Stimulated activated CD8-positive, alpha-beta memory T cell treated with anti-CD3 and anti-CD28 coated beads, Interleukin-15, amount 100 ng/mL, for 4 hours (primary cell): ENCODE measurements at places on chromosomes 1 and 21.

- DNase-seq, result no peak
Observed at GRCh38 chr1:74570797-74571492, 58.5 kb upstream of the LRRC53 start.

DNA sequence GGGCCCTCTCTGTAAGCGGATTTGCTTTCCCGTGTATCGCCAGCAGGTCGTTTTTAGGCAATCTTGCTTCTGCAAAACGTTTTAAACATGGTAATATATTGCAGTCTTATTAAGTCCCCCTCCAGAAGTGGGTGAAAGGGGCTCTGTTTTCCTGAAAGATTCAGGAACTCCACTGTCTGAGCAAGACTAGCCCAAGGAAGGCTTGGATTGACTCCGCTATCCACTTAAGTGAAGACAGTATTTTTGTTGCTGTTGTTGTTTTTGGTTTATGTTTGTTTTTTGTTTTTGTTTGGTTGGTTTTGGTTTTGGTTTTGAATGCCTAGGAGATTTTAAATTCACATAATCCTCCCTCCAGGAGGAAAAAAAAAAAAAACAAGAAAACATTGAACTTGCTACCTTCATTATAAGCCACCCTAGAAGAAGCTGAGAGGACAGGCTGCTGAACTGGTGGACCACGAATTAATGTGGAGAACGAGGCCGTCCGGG, 29.1 kb upstream of the NFIA start:
- no peak for DNase-seq

GRCh38 chr1:3530086-3530925, 75.8 kb downstream of the ARHGEF16 start:
- DNase-seq, result no peak

DNA sequence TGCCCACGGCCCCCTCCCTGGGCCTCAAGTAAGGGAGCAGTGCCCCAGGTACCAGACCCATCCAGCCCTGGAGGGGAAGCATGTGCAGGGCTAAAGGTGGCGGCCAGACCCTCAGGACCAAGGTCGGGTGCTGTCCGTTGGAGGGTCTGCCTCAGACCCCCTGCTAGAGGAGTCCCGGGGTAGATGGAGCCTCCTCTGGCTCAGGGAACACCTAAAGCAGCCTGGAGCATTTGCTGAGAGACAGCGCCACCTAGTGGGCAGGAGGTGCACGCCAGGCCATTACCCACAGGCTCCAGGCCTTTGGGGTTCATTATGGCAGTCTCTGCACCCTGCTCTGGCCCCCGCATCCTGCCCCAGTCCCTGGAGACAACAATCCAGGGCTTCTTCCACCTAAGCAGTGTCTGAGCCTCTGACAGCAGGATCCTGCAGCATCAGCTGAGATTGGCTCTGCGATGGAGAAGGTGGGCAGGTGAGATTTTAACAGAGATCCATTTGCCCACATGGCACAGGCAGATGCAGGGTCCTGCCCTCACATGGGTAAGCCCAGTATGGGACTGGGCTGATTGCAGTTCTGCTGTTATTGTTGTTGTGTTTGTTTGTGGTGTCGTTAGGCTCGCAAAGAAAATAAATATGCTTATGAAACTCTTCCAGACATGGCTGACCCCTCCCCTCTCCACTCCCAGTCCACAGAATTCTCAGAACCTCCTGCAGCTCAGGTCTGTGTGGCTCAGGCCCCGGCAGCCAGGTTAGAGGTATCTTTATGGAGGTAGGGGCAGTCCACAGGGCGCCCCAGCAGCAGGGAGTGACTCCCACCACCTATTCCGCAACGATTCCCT, 42.4 kb downstream of the CTNNBIP1 start:
- DNase-seq, result peak; percentile 71

DNA sequence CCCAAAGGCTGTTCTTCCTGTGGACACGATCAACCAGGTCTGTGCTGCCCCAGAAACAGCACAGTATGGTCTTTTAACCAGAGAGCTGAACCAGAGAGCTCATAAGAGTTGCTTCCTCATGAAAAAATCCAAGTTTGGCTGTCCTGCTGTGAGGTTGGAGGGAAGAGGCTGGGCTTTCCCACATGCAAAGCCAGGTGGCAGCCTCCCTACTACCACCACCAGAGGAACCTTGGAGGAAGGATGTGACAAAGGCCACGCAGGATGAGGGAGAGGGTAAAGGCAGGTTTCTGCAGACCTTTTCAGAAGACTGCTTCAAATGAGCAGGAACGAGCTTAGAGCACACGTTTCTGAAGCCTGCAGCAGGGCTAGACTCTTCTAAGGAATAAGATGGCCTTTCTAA, 27.1 kb downstream of the FAM78B start:
- DNase-seq, result no peak

DNA sequence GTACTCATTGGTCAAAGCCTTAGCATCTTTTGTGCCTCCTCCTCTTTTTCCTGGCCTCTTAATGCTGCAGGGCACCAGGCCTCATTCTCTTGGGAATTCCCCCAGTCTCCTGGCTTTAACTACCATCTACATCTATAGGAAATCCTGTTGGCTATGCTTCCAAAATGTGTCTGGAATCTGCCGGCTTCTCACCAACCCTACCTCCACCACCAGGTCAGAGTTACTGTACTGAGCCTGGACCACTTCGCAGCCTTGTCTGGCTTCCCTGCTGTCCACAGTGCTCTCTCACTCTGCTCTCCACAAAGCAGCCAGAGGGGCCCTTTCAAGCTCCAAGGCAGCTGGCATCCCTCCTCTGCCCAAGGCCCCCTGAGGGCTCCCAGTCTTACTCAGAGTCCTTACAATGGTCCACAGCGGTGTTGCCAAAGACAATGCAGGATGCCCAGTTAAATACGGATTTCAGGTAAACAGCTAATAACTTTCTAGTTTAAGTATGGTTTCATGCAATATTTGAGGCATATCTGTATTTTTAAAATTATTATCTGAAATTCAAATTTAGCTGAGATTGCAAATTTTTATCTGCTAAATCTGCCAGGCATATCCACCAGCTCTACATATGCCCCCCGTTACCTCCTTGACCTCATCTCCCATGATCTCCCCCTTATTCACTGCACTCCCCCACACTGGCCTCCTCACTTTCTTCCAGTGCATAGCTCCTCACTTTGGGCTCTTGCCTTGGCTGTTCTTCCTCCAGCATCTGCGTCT, 34.5 kb upstream of the FAM163A start:
- DNase-seq, result no peak

DNA sequence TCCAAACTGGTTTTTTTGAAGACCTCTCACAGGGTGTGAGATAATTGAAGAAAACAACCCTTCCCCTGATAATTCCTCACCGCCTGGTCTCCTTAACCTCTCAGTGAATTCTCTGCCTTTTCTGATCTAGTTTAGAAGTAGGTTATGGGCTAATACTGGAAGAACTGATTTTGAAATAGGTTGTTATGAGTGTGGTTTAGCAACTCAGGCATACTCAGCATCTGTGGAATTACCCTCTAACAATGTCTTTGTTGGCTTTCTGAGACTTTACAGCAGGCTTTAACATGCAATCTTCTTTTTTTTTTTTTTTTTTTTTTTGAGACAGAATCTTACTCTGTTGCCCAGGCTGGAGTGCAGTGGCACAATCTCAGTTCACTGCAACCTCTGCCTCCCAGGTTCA, 10.3 kb upstream of the PLD5 start:
- no peak for DNase-seq

GRCh38 chr1:8443558-8444194, 125.8 kb downstream of the SLC45A1 start:
- no peak for DNase-seq

- DNase-seq, result no peak
Observed at GRCh38 chr1:80218112-80218511, 1211.6 kb upstream of the ADGRL4 start.

DNA sequence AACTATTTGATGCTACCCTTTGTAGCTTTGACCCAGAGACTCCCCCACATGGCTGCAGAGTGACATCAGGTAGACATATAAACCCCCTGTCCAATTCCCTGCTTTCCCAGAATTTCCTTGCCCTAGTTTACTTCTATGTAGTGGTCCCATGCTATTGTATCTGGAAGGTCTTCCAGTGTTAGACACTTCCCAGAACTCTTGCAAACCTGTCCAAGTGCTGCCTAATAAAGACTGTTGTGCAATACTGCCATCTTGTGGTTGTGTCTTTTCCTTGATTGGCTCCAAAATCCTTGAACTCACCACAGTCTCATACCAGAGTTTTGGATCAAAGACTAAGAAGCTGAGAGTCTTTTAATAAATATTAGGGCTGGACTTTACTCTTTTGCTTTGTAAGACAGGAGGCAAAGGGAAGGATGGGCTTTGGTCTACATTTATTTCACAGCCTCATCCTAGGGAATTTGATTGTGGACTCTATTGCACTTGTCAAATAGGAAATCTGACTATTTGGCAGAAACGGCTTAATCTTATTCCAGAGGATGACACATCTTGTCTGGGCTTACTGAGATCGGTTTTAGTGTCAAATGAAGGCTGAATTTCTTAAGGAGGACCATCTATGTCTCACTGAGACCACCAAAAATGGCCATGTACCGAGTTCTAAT, 169.9 kb downstream of the LRRC7 start:
- no peak for DNase-seq

GRCh38 chr1:115463347-115463746, 125.3 kb upstream of the NGF start:
- no peak for DNase-seq

- DNase-seq, result no peak
Observed at GRCh38 chr1:57530206-57530910, 106.5 kb upstream of the DAB1 start.

DNA sequence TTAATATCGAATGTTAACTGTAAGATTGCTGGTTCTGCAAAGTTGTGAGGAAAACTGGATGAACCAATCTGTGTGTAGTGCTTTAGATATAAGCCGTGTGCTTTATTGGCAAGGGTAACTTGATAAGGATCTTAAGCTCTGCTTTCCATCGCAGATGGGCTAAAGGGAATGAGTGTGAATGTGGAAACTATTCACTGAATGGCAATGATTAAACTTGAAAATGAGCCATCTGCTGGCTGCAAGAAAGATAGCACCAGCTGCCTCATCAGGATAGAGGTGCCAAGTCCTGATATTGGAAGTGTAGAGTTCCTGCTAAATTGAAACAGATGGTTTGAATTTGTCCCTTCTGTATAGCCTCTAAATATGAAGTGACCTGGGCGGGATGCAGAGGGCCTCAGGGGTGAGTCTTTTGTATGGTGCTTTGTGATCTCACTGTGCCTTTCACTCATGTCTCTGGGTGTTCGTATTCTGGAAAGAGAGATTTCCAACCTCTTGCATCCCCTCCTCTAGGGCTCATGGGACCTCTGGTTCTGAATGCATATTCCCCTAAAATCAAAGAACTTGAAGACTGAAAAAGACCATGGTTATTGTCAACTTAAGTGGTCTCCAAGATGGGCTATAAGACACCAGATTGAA, 9.2 kb downstream of the FCRL3 start:
- no peak for DNase-seq

- DNase-seq, result peak; percentile 45
Observed at GRCh38 chr1:20493839-20494608, 8.0 kb upstream of the CAMK2N1 start.

- DNase-seq, result no peak
Observed at GRCh38 chr1:222182641-222183040, 365.3 kb downstream of the HHIPL2 start.

DNA sequence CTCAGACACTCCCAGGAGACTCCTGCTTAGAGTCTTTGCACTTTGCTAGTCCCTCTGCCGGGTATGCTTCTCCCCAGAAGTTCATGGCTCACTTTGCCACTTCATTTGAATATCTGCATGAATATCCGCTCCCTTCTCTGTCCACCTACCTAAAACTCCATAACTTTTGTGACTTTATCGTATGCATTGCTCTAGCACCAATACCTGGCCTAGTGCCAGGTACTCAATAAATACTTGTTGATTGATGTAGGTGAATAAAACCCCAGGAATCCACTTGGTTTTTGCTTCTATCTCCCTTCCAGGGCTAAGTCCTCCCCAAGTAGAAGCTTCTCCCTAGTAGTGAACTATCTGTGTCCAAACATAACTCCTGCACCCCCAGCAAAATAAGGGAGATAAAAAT, 27.8 kb upstream of the CTTNBP2NL start:
- no peak for DNase-seq
